Activated naive CD8-positive, alpha-beta T cell treated with anti-CD3 and anti-CD28 coated beads, Interleukin-2, amount 50 U/mL, for 24 hours (primary cell): ENCODE measurements at places on chromosomes 11 and 22.

GRCh38 chr22:39727541-39727940, 157.0 kb downstream of the CACNA1I start:
- no peak for DNase-seq

- no peak for DNase-seq
These were observed 43.8 kb downstream of the MAP6 start for GRCh38 chr11:75625021-75625420.

GRCh38 chr22:25282671-25283561, 63.5 kb downstream of the CRYBB2 start:
- no peak for DNase-seq

DNA sequence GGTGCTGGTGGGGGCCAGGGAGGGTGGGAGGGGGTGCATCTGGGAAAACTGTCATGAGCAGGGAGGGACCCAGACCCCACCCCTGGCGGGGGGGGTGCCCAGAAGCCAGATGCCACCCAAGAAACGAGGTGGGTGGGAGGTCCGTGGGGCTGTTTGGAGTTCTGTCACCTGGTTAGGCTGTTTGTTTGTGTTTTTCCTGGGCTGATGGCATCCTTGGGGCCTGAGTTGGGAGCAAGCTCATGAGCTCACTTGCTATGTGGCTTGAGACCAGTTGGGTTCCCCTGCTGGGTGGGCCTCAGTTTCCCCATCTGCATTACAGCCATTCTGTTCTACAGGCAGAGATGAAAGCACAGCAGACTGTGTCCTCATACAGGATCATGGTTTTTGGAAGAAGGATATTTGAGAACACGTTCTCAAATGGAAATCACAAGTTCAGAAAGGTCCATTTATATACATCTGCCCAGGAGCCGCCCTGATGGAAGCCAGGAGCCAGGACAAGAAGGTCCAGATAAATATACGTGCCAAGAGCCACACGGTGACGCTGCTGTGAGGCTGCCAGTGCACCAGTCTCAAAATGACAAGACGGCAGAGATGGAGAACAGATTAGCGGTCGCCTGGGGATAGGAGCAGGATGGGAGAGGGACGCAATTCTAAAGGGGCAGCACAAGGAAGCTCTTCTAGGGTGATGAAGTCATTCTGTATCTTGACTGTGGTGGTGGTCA, 312.9 kb downstream of the MN1 start:
- no peak for DNase-seq

- no peak for DNase-seq
These were observed 14.2 kb downstream of the GAS2 start for GRCh38 chr11:22680628-22681027.

- DNase-seq, result no peak
These were observed 41.4 kb downstream of the TMEM123 start for GRCh38 chr11:102411142-102411541.

- DNase-seq, result no peak
These were observed 137.6 kb downstream of the TEAD1 start for GRCh38 chr11:12811861-12812260.

GRCh38 chr11:97909614-97910399, 1110.9 kb upstream of the CNTN5 start:
- DNase-seq, result no peak

- no peak for DNase-seq
These were observed 54.6 kb upstream of the PAX6 start for GRCh38 chr11:31865606-31866300.
